ENCODE measurements at places on chromosomes 12 and 14.

- DNase-seq: no peak
These were observed 8.0 kb upstream of the PGAM5 start for GRCh38 chr12:132702640-132703039.

DNA sequence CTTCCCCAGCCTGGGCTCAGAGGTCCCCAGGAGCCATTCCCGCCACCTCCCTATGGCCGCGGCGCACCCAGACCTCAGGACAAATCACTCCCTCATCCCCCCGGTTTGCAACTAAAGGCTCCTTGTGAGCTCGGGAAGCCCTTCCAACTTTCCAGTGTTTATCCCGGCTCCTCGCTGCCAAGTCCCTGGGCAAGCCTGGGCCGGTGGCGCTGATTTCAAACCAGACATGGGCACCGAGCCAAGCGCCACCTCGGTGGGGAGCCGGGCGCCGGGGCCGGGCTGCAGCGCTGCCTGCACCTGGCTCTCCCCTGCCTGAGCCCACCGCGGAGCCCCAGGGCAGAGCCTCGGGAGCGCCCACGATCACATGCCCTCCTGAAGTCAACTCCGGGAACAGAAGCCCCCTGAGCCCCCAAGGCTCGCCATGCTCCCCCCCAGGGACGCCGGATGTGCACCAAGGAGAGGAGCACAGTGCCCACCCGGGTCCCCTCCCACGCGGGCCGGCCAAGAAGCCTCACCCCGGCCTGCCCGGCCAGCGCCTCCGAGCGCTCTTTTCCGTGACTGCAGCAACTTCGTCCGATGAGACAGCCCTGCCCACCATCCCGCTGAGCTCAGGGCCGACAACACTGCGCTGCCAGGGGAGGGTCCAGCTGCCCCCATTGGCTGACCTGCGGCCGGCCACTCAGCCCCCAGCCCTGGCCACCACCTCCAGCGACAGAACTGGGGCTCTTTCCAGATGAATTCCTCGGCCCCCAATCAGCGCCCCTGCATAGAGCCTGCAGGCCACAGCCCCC, 50.0 kb downstream of the NCOR2 start:
- peak; percentile 95 for DNase-seq

- DNase-seq: no peak
These were observed 437.0 kb downstream of the FSCB start for GRCh38 chr14:44070046-44070445.

- no peak for DNase-seq
These were observed 3.5 kb upstream of the ACTN1 start for GRCh38 chr14:68982581-68982980.

Measured in COR-L47 (cell line).